ENCODE measurements at places on chromosomes 1 and 21.

DNA sequence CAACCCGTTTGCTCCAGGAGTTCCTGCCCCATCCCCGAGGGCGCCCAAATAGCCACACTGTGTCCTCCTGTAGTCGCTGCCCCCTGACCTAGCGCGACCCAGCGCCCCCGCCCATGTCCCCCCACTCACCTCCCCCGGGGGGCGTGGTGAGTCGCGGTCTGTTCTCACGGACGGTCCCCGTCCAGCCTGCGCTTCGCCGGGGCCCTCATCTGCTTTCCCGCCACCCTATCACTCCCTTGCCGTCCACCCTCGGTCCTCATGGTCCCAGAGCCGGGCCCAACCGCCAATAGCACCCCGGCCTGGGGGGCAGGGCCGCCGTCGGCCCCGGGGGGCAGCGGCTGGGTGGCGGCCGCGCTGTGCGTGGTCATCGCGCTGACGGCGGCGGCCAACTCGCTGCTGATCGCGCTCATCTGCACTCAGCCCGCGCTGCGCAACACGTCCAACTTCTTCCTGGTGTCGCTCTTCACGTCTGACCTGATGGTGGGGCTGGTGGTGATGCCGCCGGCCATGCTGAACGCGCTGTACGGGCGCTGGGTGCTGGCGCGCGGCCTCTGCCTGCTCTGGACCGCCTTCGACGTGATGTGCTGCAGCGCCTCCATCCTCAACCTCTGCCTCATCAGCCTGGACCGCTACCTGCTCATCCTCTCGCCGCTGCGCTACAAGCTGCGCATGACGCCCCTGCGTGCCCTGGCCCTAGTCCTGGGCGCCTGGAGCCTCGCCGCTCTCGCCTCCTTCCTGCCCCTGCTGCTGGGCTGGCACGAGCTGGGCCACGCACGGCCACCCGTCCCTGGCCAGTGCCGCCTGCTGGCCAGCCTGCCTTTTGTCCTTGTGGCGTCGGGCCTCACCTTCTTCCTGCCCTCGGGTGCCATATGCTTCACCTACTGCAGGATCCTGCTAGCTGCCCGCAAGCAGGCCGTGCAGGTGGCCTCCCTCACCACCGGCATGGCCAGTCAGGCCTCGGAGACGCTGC is 1.1 kb downstream of the HTR6 start:
- DNase-seq, result no peak

- DNase-seq, result no peak
These were observed 1.1 kb downstream of the AKT3 start for GRCh38 chr1:243848858-243849420.

GRCh38 chr1:54239631-54240031 is 39.7 kb downstream of the MRPL37 start:
- no peak for DNase-seq

- no peak for DNase-seq
These were observed 5.7 kb downstream of the DUSP23 start for GRCh38 chr1:159786465-159786864.

GRCh38 chr1:184156521-184157393 is 105.2 kb downstream of the TSEN15 start:
- no peak for DNase-seq

- no peak for DNase-seq
These were observed 4.3 kb downstream of the PRMT2 start for GRCh38 chr21:46639489-46640386.

DNA sequence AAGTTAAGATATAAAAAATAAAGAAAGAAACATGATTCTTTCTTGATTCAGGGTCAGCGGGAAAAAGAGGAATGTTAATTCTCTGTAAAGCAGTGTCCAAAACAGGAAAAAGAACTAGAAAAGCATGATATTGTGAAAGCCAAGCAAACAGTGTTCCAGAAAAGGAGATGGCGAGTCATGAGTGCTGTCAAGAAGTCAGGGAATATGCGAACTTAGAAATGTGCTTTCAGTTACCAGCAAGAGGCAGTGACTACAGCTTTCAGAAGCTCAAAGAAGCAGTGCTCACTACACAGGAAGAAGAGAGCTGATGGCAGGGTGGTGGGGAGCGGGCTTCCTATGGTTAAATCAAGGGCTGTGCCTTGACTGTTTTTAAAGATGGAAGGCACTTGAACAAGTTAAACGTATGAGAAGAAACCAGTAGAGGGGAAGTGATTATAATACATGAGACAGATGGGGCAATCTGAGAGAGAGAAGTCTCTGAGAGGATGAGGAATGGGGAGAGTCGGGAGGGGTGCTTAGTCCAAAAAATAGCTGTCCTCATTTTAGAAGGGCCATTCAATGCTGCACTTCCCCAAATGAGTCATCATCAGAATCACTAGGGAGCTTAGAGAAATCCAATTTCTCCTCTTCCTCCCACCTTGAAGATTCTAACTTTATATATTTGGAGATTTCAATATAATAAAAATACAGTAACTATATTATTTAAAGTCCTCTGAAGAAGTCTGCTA is 90.4 kb downstream of the KCNK1 start:
- DNase-seq, result no peak

- DNase-seq, result no peak
These were observed 75.5 kb downstream of the KCNN3 start for GRCh38 chr1:154794608-154795007.

GRCh38 chr1:101207891-101208290 is 28.9 kb upstream of the S1PR1 start:
- DNase-seq, result no peak

GRCh38 chr1:80217377-80217986 is 1211.0 kb upstream of the ADGRL4 start:
- no peak for DNase-seq

- no peak for DNase-seq
These were observed 83.0 kb downstream of the MAN1C1 start for GRCh38 chr1:25699500-25700143.

DNA sequence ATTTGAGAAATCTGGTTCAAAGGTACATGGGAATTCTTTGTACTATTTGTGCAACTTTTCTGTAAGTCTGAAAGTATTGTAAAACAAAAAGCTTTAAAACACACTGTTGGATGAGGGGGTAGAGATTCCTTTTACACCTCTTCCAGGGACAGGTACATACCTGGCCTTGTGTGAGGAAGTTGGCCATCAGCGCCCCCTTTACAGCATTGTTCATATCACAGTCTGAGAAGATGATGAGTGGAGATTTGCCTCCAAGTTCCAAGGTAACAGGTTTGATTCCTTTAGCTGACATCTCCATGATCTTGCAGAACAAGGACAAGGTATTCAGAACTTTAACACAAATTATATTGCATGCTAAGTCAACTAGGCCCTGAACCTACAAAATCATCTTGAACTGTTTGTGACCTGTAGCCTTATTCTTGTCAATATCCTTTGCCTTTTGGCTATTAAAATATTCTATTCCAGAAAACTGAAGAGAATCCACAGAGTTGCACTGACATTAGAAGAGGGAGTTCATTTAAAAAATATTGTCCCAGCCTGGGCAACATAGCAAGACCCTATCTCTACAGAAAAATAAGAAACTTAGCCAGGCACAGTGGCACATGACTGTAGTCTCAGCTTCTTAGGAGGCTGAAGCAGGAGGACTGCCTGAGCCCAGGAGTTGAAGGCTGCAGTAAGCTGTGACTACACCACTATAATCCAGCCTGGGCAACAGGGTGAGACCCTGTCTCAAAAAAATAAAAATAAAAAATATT is 18.9 kb downstream of the ALDH9A1 start:
- DNase-seq, result no peak

DNA sequence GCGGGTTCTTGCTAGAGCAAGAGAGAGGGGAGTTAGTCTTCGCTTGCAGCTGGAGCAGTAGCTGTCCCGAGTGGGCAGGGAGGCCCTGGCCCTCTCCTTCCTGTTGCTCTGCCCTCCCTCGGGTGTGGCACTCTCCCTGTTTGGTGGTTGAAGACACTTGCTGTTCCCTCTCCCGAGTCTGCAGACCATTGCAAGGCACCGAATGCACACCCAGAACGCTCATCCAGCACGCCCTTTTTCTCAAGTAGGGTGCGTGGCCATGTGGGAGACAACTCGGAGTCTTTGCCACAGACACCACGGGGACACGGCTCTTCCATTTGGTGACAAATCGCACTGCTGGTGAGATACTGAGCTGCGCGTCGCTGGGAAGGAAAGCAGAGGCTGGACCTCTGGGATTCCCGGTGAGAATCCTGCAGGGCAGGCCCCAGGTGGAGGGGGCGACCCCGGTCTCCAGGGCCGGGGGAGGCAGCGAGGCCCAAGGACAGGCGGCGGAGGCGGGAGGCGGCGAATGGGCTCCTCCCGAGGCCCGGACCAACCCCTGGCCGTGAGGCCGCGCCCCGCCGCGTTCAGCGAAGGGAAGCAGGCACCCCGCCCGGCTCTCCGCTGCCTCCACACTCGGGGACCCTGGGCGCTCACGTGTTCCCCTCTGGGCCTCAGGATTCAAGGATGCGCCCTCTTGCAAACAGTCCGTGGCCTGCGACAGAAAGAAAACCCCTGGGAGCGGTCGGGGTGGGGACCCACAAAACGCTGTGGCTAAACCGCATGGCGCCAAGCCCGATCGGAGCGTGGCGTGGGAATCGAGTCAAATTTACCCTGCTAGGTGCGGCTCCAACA is 10.4 kb upstream of the TMEM200B start:
- no peak for DNase-seq

DNA sequence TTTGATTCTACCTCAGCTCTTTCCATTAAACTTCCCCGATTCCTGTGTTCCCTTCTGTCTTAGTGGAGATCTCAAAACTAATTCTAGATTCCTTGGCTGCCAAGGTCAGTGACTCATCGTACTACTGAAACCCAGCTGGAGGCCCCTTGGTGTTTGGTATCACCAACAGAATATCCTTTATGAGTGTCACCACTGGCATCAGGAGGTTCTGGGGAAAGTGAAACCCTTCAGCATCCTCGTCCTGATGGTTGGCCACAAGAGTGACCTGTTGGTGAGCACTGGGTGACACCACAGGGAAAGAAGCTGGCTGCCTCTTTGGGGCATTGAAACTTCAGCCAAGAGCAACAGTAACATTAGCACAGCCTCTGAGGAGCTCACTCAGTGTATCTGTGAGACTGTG is 9.6 kb downstream of the RAB42 start:
- no peak for DNase-seq

DNA sequence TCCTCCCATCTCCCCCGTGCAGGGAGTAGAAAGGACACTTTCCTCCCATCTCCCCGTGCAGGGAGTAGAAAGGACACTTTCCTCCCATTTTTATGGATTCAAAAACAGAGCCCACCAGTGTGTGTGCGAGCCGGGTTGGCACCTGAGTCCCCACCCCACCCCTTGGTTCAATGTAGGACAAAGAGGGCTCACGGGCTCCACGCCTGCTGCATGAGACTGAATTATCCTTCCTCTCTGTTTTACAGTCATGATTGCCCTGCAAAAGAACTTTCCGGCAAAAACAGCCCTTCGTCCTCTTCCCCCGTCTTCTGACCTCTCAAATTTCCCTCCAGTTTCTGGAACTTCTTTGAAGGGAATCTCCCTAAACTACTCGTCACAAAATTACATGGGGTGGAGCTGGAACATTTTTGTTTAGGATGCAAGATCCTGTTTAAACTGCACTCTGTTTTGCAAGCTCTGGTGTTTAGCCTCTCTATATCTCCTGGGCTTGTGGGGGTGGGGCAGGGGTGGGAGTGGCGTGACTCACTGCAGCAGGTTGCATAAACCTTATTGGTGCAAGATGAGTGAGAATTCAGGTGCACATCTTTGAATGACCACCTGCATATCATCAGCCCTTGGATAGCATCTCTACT is 99.8 kb downstream of the PSMG1 start:
- DNase-seq, result no peak

GRCh38 chr1:59123081-59123681 is 173.7 kb upstream of the FGGY start:
- no peak for DNase-seq

DNA sequence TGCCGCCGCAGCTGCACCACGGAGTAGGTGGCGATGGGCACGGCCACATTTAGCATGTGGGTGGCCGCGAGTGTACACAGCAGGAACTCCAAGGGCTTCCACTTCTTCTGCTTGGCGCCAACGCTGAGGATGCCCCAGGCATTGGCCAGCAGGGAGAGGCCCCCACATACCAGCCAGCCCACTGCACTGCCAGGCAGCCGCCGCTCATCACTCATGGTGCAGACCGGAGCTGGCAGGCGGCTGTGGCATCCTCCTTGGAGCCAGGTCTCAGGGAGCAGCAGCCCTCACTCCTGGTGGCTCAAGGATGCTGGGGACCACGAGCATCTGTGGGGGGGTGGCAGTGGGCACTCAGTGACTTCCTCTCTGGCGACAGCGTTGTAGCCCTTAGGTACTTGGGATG is 6.2 kb downstream of the GPR153 start:
- DNase-seq, result no peak

DNA sequence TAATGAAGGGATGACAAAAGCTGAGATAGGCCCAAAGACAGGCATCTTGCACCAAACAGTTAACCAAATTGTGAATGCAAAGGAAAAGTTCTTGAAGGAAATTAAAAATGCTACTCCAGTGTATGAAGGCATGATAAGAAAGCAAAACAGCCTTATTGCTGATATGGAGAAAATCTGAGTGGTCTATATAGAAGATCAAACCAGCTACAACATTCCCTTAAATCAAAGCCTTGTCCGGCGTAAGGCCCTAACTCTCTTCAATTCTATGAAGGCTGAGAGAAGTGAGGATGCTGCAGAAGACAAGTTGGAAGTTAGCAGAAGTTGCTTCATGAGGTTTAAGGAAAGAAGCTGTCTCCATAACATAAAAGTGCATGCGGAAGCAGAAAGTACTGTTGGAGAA is 4.3 kb upstream of the ANGEL2 start:
- DNase-seq, result no peak

DNA sequence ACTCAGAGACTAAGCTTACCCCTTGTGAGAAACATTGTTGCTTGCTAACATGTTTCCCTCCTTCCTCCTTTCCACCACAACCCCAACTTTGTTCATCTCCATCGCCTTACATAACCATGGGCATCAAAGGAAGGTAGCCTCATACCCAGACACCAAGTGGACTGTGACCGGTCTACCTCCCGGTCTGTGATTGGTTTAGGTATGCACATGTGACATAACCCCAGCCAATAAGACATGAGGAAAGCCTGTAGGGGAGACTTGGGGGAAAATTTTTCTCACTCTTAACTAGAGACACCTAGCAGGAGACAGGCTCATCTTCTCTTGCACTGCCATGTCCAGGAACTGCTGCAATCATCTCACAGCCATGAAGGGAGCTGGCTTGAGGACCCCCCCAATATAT is 120.7 kb downstream of the CDC7 start:
- DNase-seq, result no peak

GRCh38 chr1:24108334-24109165 is 3.4 kb downstream of the MYOM3 start:
- no peak for DNase-seq

DNA sequence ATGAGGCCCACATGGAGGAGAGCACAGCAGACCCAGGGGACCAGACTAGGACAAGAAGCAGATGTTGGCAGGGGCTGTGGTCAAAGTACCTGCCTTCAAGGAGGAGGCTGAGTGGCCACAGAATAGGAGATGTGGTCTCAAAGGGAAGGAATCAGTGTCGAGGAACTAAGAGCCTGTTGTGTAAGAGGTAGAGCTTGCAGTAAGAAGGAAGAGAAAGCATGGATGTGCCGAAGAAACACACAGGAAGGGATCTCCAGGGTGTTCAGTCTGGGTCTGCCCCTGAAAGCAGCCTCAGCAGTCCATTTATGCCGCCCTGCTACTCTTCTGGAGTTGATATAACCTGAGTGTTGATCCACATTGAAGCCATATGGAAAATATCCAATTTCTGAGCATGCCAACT is 83.9 kb downstream of the NID1 start:
- no peak for DNase-seq

Measured in esophagus squamous epithelium (tissue), 5 donors.